Testis (tissue), 5 donors: ENCODE measurements at places on chromosomes 2 and 18. TPM values are rescaled to one million over a fixed set of nuclear protein-coding genes. Genes with fewer than 3 reads are reported as not detected.

DNA sequence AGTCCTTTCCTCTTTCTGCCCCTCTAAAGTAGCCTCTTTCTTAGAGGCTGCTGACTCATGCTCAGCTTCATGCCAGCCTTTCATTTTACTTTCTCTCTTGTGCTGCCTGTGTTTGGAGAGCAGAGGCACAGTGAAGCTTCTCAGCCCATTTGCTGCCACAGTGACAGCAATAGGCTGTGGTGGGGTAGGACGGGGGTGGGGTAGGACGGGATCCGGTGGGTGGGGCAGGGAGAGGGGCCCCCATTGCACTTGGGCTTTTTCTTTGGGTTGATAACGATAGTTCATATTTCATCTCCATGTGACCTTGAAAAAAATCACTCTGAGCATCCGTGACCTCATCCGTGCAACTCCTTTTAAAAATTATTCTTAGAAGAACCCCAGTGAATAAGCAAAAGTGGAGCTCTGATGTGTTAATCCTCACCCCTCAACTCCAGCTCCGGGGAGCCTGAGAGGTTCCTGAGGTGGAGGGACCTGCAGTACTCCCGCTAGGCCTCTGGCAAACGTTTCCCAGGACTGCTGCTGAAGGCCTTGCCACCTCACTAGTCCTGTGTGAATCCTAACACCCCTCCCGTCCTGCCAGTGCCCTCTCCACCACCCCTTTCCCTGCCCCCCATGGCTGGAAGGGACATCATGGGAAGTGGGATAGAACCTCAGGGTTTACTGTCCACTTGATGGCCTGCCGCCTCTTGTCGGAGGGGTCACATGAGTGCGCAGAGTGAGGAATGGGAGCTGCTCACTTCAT is 70.8 kb downstream of the INPP4A start:
- DNase-seq: no peak

- no peak for DNase-seq
Measured at GRCh38 chr2:161166538-161167409, 6.5 kb downstream of the TANK start.

DNA sequence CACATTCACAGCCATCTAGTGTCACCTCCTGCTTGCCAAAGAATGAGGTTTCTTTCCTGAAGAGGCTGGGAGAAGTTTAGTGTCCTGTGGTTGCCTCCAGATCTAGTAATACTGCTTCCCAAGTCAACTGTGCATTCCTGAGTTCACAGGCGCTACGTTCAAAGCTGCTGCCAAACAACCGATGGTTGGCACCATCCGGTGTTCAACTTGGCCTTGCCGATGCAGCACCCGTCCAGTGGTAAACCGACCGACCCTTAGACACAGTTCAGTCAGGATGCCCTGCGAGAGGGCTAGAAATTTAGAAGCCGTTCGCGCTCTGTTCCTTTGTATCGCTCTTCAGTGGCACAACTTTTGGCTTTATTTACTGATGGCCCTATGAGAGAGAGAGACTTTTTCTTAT is 28.6 kb downstream of the RMC1 start:
- DNase-seq: no peak

- DNase-seq: no peak
Measured at GRCh38 chr2:86019121-86019520, 86.6 kb downstream of the POLR1A start.

Gene SERPINB4
- not detected for total RNA-seq

DNA sequence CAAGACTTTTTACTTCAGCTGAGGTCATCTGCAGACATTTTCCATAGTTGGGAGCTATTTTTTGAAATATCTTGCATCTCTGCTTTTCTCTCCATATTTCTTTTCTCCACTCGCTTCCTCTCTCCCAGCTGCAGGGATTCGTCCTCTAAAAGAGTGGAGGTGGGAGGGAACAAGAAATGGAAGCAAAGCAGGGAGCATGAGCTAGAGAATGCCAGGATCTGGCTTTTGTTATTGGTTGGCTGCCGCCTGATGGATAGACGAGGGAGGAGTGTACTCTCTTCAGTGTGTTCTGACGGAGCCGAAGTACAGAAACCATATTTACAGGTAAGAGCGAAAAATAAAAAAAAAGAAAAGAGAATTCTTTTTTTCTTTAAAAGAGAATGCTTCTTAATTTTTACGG is at the start of gene CSRNP3:
TSS of gene CSRNP3 (plus strand) at position 282 of the 400 bp plus-strand sequence. CDS start 125,368 bp downstream, outside the sequence.
- peak; percentile 90 for DNase-seq
